T-helper 2 cell (primary cell): ENCODE measurements at places on chromosomes 4 and X.

DNA sequence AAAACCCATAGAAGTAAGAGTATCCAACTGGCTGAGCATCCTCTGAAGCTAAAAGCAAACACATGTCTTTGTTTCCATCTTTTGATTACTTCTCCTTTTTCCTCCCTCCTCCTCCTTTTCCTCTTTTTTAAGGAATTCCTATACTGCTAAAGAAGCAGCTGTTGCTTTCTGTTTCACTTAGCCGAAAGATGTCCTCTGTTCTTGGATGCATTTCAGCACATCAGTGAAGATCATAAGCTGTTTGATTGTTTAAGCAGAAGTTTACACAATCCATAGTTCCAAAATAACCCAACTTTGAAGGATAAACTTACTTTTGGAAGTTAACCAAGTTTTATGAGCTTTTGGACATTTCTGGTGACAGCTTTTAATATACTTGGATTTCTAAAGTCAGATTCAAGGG lies 55.1 kb upstream of the TNIP3 start:
- no peak for DNase-seq

DNA sequence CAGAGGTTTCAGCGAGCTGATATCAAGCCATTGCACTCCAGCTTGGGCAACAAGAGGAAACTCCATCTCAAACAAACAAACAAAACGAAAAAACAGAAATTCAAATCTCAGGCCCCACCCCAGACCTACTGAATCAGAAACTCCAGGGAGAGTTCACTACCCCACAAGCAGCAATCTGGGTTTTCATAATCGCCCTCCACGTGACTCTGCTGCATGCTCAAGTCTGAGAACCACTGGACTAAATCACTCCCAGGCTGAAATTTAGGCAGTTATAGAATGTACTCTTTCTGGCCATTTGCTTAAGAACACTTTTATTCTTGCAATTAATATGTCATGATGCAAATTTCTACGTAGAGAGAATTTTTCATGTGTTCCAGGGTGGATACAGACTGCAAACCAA lies 287.3 kb downstream of the USP46 start:
- DNase-seq, result no peak

DNA sequence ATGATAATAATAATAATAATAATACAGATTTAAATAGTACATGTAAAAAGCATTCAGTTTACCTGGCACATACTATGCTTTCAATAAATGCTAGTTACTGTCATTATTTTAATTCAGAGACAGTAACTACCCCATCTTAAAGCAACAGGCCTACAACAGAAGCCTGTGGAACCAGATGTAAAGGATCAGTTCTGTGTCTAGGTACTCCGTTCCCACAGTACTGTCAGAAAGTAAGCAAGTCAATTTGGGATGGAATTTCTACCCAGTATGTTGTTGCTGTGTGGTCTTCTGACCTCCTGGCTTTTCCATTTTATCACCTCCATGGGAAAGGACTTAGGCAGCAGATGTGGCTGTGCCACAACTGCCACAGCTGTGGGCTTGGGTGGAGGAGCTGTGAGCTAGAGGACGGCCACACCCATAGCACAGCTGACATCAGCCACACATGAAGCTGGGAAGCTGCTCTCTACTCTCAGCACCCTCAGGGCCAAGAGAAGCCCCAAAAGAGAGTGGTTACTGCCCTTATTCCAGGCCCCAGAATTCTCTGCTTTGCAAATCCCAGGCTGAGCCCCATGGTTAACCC lies 102.8 kb downstream of the CBR4 start:
- DNase-seq, result no peak

DNA sequence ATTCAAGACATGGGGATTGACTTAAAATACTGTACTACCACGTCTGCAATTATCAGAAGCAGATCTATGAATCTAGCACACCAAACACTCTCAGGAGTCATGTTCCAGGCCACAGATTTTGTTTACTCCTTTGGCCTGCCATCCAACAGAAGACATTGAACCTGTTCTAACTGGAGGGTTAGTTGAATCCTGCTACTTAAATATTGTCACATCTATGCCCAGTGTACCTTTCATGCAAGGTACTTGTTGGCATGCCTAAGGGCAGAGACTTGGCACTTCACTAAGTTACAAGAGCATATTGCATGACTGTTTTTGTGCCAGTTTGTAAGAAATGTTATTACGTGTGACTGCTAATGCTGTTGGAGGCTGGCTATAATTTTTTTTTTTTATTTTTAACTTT lies 126.9 kb upstream of the BCOR start:
- DNase-seq, result no peak

- no peak for DNase-seq
Observed at GRCh38 chr4:48939785-48940184, 33.2 kb upstream of the OCIAD2 start.

- DNase-seq, result no peak
Observed at GRCh38 chr4:176563591-176563990, 229.1 kb downstream of the VEGFC start.

- no peak for DNase-seq
Observed at GRCh38 chr4:24672880-24673279, 88.5 kb upstream of the DHX15 start.

GRCh38 chr4:118942465-118942864 lies 53.8 kb downstream of the SYNPO2 start:
- DNase-seq, result no peak

DNA sequence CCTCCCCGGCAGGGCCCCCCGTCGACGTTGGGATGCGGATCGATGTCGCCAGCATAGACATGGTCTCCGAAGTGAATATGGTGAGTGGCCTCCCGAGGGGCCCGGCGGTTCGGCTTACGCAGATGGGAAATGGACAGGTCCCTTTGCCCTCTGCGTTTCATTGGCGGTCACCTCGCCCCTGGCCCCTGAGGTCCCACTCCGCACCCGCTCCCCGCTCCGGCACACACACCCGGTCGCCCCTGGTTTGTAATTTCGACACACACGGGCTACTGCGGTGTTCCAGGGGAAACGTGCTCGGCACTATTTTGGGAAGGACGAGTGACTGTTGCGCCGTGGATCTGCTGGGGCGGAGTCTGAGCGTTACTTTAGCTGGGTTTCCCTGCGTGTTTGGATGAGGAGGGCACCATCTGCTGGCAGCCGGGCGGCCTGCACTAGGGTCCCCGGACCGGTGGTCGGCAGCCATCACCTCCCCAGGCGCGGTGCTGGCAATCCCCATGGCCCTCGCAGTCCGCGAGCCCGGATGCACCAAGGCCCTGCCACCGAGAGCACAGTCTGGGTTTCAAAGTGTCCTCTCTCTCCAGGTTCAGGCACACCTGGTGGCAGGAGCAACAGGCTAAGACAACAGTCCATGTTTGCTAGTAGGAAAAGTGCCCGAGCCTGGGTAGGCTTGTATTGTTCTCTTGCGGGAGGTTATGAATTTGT lies 1.2 kb downstream of the GABRB1 start:
- no peak for DNase-seq

DNA sequence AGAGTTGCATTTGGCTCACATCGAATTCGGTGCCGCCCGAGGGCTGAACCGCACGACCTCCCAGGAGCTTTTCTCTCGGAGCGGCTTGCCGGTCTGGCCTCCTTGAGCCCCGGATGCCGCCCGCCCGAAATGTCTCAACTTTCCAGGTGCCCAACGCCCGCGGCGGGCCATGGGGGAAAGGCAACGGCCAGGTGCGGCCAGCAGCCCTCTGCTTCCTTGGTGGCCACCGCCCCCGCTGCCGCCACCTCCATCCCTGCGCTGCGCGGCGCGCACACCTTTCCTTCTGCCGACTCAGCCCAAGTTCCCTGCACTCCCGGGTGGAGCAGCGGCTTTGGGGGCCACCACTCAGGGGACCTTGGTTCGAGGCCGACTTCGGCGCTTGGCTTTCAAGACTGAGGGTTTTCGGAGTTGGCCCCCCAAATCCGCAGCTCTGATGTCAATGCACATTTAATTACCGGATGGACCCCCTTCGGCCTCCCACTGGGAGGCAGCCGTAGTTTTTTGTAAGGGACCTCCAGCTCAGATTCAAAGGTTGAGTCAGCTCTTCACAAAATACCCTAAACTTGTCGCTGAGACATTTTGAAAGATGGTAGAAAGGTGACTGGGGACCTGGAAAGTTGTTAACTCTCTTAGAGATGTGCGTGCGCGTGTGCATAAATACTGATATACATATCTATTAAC lies 1.1 kb downstream of the AFF2 start:
- DNase-seq, result no peak

DNA sequence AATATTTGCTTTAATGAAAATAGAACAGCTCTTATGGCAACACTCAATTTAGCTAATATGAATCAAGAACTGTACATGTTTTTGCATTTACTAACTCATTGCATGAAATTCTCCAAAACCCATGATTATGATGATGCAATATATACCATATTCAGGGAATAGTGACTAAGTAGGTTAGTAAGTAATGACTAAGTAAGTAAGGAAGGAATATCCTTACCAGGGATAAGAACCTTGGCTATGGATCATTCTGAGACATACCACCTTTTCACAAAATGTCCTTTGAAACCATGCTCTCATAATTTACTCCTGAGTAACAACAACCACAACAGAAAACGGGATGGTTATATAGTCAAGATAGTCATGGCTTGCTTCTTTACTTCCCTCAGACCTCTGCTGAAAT lies 1513.0 kb downstream of the STIM2 start:
- DNase-seq, result no peak

DNA sequence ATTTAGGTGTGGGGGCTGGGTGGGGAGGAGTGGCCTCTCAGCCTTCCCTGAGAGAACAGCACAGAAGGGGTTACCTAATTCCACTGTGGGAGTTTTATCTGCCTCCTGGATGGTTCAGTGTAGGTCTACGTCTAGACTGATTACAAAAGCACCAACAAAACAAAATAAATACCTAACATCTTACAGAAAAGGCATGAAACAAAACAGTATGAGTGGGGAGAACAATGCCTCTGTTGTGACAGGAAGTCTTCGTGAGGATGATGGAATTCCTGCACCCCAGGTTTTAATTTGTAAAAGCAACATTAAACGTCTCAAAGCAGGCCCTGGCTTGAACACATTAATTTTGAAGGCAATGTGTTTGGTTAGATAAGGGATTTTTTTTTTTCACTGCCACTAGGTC lies 112.1 kb upstream of the GPC4 start:
- no peak for DNase-seq

GRCh38 chr4:104500442-104500841 lies 5.7 kb upstream of the CXXC4 start:
- no peak for DNase-seq

- DNase-seq, result no peak
Observed at GRCh38 chr4:14375816-14376215, 626.5 kb upstream of the CPEB2 start.

- no peak for DNase-seq
Observed at GRCh38 chrX:24148121-24148520, 1.4 kb upstream of the ZFX start.

DNA sequence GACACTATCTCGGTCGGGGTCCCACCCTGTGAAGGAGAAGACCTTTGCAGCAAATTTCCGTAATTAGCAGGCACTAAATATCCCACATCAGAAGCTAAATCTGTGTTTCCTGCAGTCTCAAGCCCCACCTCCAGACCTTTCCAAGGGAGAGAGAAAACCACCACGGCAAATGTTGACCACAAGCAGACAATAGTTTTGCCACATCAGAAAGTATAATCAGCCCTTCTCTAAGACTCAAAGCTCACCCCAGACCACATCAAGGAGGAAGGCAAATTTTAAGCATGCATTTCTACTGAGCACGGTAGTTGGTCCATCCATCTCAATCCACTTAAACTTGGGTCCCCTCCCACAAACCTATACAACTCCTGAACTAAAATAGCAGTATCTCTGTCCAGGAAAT lies 398.5 kb downstream of the GPM6A start:
- no peak for DNase-seq

- no peak for DNase-seq
Observed at GRCh38 chrX:38699121-38699520, 102.1 kb upstream of the MID1IP1 start.

GRCh38 chr4:1492651-1493539 lies 86.7 kb upstream of the NKX1-1 start:
- no peak for DNase-seq

GRCh38 chrX:103754401-103754800 lies 22.2 kb upstream of the PLP1 start:
- no peak for DNase-seq

DNA sequence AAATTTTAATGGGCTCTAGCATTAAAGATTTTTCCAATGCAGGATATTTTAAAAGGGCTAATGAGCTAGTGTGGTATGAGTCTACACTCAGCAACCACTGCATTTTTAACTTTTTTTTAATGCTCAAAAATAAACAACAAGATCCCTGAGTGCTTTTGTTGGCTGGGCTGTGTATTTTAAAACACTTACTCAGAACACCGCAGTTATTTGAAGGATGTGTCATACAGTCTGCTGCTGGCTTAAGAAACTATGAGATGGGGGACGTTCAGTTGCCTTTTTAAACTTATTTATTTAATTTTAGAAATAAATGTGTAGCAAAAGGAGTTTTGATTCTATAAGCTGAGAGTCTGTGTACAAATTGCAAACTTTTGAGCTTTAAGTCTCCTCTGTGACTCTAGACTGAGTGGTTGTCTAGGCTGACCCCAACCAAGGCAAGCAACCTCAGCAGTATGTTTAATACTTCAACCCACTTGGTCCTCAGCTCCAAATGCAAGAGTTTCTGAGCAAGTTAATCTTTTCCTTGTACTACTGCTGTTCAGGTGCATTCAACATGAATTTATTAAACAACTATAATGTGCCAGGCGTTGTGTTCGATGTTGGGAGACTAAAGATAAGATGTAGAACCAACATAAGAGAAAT lies 278.6 kb upstream of the DIPK2B start:
- DNase-seq, result no peak

- DNase-seq, result no peak
Observed at GRCh38 chrX:106615041-106615440, 3.3 kb downstream of the RADX start.

- DNase-seq, result no peak
Observed at GRCh38 chr4:121654738-121655137, 42.0 kb downstream of the ANXA5 start.

DNA sequence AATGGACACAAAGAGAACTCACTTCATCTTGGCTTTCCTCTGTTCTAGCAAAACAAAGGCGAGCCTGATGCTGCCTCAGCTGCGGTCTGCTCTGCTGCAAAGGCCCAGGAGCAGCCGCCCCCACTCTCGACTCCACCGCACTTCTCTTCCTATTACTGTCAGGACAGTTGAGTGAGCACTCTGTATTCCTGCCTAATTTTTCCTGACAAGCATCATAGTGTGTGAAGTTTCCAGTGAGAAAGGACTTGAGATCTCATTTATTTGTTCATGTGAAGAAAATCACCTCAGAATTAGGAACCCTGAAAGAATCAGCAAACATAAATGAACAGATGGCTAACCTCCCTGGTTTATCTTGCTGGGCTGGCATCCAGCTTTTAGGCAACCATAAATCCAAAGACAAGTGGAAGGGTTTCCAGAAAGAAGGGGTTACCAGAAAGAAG lies 15.6 kb downstream of the SCARB2 start:
- DNase-seq, result peak; percentile 31

DNA sequence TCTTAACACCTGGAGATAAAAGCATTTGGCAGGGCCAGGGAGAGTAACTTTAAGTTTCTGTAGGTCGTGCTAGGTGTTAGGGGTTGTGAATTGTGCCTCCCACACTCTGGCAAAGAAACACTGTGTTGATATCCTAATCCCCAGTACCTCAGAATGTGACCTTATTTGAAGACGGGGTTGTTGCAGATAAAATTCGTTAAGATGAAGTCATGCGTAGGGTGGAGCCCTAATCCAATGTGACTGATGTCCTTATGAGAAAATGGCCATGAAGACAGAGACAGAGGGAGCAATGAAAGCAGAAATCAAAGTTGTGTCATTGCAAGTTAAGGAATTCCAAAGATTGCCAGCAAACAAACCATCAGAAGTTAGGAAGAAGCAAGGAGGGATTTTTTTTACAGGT lies 40.5 kb upstream of the BBS12 start:
- DNase-seq, result no peak

- DNase-seq, result no peak
Observed at GRCh38 chrX:776529-777230, 146.1 kb downstream of the SHOX start.
